Astrocyte of the spinal cord (primary cell): ENCODE measurements at places on chromosomes 11 and 22.
A peak's percentile ranks its signal among the peaks of the same experiment; 100 is the strongest.

DNA sequence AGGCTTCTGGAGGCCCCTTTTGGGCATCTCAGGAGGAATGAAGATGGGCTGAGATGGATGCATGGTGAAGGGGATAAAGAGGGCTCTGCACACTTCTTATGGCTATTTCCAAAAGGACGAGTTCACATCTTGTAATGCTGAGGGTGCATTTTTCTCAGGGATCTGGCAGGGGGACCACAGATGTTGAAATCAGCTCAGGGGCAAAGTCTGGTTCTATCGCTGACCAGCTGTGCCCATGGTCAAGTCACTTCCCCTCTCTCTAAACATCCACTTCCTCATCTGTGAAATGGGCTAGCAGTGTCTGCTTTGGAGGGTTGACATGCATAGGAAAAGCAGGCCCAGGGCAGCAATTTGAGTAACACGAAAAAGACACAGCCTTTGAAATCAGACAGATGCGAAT is 26.5 kb downstream of the LHFPL7 start:
- no peak for DNase-seq

GRCh38 chr22:49961005-49961600 is 531 bp downstream of the PIM3 start:
- DNase-seq = peak; percentile 25

DNA sequence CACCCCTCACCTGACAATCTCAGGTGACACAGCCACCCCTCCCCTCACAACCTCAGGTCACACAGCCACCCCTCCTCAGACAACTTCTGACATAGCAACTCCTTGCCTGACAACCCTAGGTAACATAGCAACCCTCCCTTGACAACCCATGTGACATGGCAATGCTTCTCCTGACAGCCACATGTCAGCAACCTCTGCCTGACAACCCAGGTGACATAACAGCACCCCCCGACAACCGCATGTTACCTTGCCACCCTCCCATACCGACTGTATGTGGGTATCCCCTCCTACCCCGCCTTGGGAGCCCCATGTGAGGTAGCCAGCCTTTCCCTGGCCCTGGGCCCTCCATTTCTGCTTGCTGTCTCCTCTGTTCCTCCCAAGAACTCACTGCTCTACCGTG is 77.7 kb upstream of the B3GAT1 start:
- DNase-seq = no peak

DNA sequence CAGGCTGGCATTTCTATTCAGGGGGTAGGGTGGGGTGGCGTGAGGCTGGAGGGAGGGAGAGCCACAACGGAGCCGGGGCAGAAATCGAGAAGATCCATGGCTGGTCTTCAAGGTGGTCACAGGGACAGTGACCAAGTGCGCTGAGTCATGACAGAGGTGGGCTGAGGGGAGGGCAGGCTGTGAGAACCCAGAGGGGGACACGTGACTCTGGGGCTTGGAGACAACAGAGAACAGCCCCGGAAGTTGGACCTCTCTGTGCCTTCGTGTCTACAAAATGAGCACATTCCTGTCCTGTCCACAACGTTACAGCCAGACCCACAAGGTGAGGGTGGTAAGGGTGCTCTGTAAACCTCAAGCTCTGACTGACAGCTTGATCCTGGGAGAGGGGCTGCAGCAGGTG is 35.1 kb upstream of the ARFGAP3 start:
- no peak for DNase-seq

DNA sequence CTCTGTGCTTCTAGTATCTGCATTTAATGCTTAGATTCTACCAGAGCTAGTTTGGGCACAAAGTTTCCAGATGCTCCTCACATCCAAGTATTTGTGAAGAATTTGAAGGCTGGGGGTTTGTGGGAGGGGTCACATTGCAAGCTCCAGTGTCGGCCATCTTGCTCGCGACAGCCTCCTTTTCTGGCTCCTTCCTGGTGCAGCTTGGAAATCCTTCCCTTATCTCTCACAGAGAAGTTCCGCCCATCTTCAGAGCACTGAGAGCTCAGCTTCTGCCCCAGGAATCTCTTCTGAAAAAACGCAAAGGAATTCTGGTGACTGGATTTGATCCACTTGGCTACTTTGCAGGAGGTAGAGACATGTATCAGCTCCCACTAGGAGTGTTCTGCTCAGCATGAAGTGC is 497.5 kb downstream of the TBC1D22A start:
- no peak for DNase-seq

- DNase-seq = no peak
Observed at GRCh38 chr11:131766637-131767036, 396.2 kb downstream of the NTM start.

GRCh38 chr11:120168108-120168959 is 30.4 kb upstream of the TRIM29 start:
- no peak for DNase-seq

- DNase-seq = no peak
Observed at GRCh38 chr11:118519549-118519948, 7.7 kb upstream of the TTC36 start.

DNA sequence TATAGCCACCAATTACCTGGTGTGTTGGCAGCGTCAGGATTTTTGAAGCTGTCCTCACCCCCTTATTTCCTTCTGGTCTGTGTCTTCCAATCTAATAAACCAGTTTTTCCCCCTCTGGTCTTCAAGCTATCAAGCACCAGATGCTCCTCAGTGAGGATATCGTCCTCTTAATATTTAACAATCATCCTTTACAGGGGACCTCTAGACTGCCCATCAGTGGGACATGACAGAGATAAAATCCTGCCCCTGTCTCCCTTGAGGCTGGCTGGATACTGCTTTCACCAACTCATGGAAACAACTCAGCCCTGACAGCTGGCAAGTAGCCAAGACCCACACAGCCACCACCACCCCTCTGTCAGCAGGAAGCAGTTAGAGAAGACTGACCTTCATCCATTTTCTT is 421.0 kb upstream of the API5 start:
- DNase-seq = no peak

GRCh38 chr11:93128574-93128973 is 69.2 kb downstream of the SLC36A4 start:
- no peak for DNase-seq

DNA sequence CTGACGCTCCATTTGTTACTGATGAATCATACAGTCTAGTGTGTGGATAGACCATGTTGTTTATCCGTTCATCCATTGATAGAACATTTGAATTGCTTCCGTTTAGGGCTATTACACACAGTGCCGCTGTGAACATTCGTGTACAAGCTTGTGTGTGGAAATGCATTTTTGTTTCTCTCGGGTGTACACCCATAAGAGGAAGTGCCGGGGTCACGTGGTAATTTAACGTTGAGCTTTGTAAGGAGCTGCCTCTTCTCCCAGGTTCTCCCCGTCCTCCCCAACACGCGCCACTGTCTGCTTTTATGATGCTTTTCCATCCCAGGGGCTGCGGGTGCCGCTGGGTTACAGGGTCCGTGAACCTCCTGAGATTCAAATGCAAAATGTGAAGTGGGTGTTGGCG is 142.3 kb downstream of the IGLL1 start:
- no peak for DNase-seq

GRCh38 chr11:118338637-118339061 is 3.9 kb downstream of the CD3D start:
- no peak for DNase-seq

- DNase-seq = no peak
Observed at GRCh38 chr11:43507171-43507570, 148.5 kb downstream of the TTC17 start.

- DNase-seq = no peak
Observed at GRCh38 chr11:13965337-13965736, 2.8 kb downstream of the SPON1 start.

- DNase-seq = no peak
Observed at GRCh38 chr11:17581732-17582053, 34.6 kb downstream of the OTOG start.

DNA sequence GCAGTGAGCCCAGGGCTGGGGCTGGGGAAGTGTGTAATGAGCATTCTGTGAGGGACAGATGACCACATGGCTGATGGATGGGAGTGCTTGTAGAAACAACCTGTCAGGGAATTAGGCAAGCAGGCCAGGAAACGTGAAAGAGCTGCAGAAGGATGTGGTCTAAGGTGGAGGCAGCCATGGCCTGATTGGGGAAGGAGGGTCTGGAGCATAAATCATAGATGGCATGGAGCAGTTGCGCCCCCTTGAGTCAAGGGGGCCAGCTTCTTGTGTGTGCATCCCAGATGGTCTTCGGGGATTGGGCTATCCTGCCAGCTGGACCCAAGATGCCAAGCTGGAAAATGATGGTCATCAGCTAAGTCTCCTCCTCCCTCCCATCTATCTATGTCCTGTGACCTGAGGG is 119.4 kb upstream of the CLPB start:
- DNase-seq = no peak

GRCh38 chr11:34302046-34302921 is 55.5 kb downstream of the ABTB2 start:
- peak; percentile 98 for DNase-seq

GRCh38 chr11:17991783-17992433 is 20.9 kb downstream of the SERGEF start:
- peak; percentile 64 for DNase-seq

DNA sequence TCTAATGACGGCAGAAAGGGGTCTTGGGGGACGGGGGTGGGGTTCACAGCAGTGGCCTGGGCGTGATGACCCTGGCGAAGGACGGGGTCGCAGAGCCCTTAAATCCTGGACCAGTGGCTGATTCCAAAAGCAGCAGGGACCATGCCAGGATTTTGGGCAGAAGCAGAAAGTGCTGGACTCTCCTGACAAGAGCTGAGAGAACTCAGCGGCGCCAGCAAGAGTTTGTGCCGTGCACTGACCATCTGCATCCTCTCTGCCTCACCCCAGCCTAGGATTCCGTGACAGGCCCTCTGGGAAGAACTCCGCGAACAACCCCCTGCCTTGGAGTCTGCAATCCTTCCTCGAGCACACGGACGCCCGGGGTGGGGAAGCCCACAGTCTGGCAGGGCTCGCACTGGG is 644 bp upstream of the NDUFV1 start:
- DNase-seq = no peak

DNA sequence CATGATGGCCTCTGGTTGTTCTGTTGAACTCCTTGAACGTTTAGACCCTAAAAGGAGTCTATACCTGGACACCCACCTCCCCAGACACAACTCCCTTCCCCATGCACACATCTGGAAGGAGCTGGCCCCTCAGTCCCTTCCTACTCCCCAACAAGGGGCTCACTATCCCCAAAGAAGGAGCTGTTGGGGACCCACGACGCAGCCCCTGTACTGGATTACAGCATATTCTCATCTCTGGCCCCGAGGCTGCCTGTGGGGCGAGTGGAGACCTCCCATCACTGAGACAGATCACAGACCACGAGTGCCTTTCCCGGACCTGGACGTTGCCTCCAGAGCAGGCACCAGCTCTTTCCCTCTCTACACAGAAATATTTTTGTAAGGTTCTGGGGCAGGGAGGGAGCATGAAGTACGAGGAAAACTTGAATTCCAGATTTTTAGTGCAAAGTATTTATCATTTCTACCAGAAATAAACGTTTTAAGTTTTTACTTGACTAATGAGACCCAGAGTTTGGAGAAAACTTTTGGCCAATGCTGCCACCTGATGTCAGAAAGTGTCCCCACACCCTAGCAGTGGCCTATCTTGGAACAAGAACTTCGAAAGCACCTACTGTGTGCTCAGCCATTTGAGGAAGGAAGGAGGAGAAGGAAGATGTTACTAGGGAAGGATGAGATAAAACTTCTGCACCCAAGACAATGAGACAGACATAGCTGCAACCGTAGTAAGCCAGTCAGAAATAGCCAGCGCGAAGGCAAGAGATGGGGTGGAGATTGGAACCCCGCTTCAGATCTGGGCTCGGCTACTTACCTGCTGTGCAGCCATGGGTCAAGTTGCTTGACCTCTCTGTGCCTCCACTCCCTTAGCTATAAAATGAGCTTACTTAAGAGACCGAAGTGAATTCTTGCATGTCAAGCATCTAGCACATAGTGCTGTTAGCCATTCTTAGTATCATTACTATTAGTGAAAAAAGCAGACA is 10.2 kb upstream of the POU2F3 start:
- DNase-seq = peak; percentile 19

DNA sequence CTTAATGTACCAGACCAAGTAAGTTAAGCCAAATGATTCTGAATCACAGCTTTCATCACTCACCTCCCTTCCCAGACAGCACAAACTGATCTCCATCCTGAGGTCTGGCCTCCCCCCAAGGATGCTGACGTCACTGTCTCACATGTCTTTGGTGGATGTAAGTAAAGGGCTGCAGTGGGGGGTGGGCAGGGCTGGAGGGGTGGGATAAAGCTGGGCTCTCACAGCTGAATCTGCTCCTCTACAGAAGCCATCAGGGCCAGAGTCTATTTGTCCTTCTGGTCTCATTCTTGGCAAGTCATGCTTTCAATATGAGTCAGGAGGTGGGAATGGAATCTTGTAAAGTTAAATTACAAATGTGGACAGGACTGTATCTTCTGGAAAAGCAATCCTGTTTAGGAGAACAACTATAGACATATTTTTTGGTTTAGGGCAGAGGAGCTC is 32.7 kb downstream of the P4HA3 start:
- DNase-seq = peak; percentile 100

GRCh38 chr11:17914957-17915356 is 97.9 kb downstream of the SERGEF start:
- no peak for DNase-seq

DNA sequence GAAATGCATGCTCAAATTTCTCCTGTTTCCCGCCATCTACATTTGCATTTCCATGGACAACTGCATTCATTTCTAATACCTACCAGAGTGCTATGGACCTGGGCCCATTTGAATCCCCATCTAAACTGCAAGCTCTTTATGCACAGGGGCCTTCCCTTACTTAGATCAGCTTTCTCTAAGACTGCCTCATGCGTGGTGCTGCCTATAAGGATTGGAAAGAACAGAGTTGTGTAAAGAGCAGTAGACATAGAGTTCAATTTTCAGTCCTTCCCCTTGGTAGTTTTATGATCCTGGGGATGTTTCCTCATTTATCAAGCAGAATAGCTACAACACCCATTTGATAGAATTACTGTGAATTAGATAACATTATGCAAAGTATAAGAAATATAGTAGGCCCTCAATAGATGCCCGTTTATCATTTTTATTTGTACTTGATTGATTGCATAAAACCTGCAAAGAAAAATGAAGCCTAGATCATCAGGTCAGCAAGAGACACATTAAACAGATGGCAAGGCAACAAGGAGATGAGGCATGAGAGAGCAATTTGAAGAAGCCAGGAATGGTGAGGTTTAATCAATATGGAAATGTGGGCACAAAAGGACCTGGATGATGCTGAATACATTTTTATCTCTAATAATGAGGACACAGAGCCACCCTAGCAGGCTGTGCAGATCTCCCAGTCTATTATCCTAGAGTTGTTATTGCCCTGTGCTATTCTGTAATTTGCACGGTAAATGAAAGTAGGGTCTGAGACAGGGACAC is 359.7 kb downstream of the FAM181B start:
- DNase-seq = no peak
